ENCODE measurements at places on chromosomes 1 and 21.

GRCh38 chr1:183724350-183725042 is 71.4 kb upstream of the APOBEC4 start:
- no peak for DNase-seq

DNA sequence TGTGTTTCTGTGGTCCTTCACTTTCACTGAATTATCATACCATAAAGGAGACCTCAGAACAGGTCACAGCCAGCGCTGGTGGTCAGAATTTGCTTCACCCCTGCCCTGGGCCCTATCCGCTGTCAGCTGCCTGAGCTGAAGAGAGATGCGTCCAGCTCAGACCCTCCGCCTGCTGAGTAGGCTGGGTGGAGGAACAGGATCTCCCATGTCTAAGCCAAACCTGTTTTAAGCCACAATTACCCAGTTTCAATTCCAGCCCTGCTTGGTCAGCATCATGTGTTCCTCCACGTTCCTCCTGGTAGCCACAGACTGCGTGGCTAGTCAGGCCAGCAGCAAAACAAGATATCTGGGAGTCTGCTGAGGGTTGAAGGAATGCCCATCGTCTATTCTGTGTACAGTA is 13.5 kb upstream of the BGLAP start:
- no peak for DNase-seq

- no peak for DNase-seq
Measured at GRCh38 chr1:64245495-64245894, 42.1 kb downstream of the UBE2U start.

DNA sequence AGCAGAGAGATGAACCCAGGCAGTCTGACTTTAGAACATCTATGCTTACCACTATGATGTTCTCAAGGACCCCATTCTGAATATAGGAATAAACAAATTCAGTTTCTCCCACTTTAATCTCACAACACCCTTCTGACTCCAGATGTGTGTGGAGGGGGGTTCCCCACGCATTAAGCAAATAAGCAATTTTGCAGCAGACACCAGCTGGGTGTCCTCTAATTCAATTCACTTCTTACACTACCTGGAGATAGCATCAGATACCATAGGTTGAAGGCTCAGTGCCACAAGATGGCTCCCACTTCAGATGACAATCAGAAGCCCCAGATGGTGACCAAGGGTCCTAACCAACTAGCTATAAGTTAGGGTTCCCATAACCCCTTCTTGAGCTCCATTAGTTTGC is 30.3 kb upstream of the CEP350 start:
- no peak for DNase-seq

- no peak for DNase-seq
Measured at GRCh38 chr1:23868557-23869016, 497 bp upstream of the FUCA1 start.

- no peak for DNase-seq
Measured at GRCh38 chr1:177927021-177927596, 42.7 kb downstream of the SEC16B start.

DNA sequence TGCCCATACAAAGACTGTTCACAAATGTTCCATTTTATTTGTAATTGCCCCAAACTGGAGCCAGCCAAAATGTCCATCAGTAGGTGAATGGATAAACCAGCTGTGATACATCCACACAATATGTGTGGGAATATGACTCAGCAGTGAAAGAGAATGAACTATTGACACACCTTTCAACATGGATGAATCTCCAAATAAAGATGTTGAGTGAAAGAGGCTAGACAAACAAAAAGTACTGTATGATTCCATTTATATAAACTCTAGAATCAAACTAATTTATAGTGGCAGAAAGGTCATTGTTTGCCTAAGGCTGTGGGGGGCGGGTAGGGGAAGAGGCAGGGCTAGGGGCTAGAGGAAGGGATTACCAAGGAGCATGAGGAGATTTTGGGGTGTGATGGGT is 4.5 kb downstream of the DHCR24 start:
- no peak for DNase-seq

GRCh38 chr1:25208561-25209222 is 23.6 kb downstream of the SYF2 start:
- DNase-seq = no peak

GRCh38 chr1:156476501-156477298 is 23.9 kb downstream of the MEF2D start:
- DNase-seq = no peak

DNA sequence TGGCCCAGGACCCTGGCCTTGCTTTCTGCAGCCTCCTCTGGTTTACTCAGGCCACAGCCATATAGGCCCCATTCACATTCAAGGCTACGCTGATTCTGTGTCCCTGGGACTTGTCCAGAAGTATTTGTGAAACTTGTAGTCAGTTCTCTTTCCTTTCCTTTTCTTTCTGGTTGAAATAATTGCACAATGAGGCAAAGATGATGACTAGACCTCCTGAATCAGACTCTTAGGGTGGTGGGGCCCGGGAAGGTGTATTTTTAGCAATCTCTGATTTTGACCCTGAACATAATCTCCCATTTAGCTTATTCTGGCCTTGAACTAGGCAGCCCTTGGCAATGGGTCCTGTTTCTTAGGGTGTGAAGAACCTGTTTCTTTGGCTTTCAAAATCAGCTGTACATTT is 39.9 kb downstream of the STUM start:
- no peak for DNase-seq

DNA sequence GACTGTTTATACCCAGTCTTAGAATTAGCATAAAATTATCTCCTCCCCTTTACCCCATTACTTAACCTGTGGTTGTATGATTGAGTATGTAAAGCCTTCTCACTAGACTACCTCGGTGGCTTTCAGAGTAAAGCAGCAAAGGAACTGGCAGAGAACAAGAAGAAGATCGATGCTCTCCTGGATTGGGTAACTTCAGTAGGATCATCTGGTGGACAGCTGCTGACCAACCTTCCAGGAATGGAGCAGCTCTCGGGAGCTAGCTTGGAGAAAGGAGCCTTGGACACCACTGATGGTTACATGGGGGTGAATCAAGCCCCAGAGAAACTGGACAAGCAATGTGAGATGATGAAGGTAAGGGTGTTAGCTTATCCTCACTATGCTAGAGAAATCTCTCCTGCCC is 138.6 kb upstream of the BMP8A start:
- no peak for DNase-seq

GRCh38 chr1:67264152-67264551 is 43.5 kb upstream of the IL12RB2 start:
- no peak for DNase-seq

DNA sequence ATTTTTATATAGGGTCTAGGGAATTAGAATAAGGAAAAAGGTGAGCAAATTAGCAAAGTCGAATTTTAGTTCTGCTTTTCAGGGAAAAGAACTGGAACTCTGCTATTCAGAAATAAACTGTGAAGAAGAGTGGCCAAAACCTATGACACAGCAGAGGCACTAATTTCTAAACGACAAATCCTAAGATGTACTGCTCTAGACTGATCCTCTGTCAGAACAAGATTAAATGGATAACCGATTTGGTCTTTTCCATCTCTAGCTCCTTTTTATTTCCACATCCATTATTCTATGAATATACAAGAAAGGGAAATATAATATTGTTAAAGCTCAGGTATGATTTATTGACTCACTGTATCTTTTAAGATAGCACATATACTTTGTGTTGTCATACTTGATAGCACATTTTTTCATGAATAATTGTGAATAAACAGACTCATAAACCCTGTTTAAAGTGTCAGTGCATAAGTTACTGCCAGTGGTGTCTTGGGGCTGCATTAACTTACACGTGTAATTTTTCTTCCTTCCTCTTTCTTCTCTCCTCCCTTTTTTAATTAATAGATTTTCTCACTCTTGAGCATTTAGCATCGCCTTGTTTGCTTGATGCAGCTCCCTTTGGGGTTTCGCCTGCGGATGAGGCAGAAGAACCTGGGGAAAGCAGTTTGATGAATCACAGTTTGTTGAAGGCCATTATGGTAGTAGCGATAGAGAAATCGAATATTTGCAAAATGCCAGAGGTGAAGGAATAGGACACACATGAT is 496.6 kb downstream of the ADGRL2 start:
- DNase-seq = no peak
